ENCODE measurements at places on chromosomes 3 and 15. TPM values are rescaled to one million over a fixed set of nuclear protein-coding genes. Genes with fewer than 3 reads are reported as not detected.

GRCh38 chr3:30760040-30760695 lies 134.3 kb downstream of the GADL1 start:
- DNase-seq, result no peak

TLR9 gene
- total RNA-seq, result 0.25 TPM

CORO2B gene
- total RNA-seq, result 1.2 TPM

- no peak for DNase-seq
Measured at GRCh38 chr3:9117220-9117619, 132.2 kb downstream of the SRGAP3 start.

GRCh38 chr3:49410846-49411534 lies 786 bp downstream of the RHOA start:
- DNase-seq, result no peak

GRCh38 chr15:84973492-84974460 lies 7.9 kb upstream of the PDE8A start:
- no peak for DNase-seq

DNA sequence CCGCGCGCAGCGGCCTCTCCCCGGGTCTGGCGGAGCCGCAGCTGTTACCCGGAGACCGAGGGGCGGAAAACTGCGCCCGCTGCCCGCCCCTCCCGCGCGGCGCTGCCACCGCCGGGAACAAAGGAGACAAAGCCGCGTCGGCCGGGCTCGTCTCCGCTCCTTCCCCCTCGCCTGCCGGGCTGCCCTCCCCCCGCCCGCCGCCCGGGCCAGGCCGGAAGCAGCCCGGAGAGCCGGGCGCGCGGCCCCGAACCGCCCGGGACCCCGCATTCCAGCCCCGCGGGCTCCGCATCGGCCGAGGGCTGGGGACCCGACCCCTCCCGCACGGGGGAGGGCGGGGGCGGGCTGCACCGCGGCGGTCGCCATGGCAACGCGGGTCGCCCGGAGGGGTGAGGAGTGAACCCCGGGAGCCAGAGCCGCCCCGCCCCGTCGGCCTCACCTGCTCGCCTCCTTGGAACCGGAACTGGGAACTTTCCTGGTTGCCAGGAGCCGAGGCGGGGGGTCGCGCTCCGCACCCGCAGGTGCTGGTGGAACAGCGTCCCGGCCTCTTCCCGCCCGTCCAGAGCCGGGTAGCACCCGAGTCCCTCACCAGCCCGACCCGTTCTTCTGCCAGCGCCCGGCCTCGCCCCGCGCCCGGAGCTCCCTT lies 448 bp downstream of the PLXNB1 start:
- peak; percentile 83 for DNase-seq

DNA sequence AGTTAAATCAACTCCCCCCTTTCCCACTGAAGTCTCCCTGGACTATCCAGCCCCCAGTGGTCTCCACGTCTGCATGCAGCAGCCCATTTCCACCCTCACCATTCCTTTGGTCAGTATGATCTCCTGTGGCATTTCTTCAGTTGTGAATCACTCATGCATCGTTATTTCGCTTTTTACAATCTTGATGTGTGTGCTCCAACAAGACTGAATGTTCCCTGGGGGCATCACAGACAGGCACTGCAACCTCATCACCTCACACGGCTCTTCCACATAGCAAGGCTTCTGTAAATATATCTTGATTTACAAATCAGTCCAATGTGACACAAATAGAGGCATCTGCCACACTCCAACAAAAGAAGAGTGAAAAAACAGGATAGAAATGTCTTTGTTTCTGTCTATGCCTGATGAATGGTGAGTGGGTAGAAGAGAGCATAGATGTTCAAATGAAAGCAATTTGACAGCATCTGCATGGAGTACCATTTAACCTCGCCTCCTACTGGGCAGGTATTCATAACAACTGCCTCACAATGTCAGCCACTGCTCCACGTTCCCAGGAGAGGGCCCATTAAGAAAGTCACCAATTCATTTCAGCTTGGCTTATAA lies 5.2 kb downstream of the HEG1 start:
- DNase-seq, result no peak

GRCh38 chr3:3778641-3779270 lies 20.5 kb upstream of the LRRN1 start:
- DNase-seq, result no peak

CHRNA7 gene
- total RNA-seq, result 5.2 TPM

DNA sequence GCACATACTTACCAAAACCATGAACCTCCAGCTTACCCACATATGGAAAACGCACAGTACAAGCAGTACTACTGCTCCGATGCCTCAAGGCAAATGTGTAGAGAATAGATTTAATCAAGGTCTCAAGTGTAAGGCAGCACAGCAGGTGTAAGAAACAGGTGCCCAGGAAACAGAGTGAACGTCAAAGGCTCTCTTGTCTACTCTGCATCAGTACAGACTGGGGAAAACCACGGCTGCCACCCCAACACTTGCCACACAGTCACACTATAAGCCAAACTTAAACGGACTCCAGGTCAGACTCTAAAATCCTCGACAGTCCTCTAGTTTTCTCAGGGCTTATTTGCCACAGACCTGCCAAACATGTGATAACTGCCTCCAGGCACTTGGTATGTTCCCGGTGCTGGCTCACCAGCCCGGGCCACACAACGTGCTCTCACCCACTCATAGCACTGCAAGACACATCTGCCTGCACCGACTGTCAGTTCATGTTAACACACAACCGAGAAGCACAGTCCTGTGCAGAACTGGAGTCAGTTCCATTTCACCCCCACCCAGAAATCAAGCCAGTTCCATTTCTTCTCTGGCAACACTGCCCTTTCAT lies 30.6 kb downstream of the ABCC5 start:
- DNase-seq, result no peak

- DNase-seq, result no peak
Measured at GRCh38 chr15:92118162-92118935, 264.8 kb downstream of the SLCO3A1 start.

DNA sequence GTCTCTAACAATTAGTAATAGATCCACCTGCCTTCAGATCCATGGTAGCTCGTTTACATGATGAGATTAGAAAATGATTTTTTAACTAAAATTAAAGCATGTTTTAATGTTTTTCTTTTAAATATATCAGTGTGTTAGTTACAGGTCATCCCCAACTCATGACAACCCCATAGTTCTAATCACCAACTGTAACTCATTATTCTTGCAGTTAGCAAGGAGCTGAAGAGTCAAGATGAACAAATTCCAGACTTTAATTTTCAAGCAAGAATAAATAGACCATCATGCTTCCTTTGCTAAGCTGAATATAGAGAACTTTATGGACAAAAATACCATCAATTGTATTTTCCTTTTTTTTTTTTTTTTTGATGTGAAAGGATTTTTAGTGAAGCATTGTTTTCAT lies 101.1 kb downstream of the TOP2B start:
- no peak for DNase-seq

GRCh38 chr15:73387507-73388255 lies 18.9 kb upstream of the HCN4 start:
- DNase-seq, result no peak

- DNase-seq, result no peak
Measured at GRCh38 chr15:34993412-34993811, 5.3 kb upstream of the ZNF770 start.

JAGN1 gene
- total RNA-seq, result 43.7 TPM

DNA sequence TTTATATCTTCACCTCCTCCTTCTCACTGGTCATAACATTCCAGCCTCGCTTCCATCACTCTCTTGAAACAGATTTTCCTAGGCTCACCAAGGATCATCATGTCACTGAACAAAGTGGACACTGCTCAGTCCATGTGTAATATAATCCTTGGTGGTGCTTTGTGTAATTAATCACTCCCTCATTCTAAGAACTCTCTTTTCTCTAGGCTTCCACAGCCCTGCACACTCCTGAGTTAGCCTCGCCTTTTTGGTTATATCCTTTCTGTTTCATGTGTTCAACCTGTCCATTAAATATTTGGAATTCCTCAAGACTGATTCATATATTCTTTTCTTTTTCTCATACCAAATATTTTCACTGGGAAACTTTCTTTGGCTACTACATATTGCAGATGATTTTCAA lies 440.8 kb downstream of the PYDC2 start:
- no peak for DNase-seq

GRCh38 chr15:67033012-67033411 lies 32.4 kb upstream of the SMAD3 start:
- DNase-seq, result no peak

GRCh38 chr3:20573175-20573574 lies 387.2 kb upstream of the SGO1 start:
- no peak for DNase-seq

GRCh38 chr15:73845507-73845906 lies 27.9 kb upstream of the TBC1D21 start:
- no peak for DNase-seq

- DNase-seq, result no peak
Measured at GRCh38 chr3:20552605-20553275, 366.7 kb upstream of the SGO1 start.

THRB gene
- total RNA-seq, result 27.6 TPM

FAH gene
- 39.8 TPM for total RNA-seq

- no peak for DNase-seq
Measured at GRCh38 chr3:8338424-8338823, 163.2 kb upstream of the LMCD1 start.

RLBP1 gene
- not detected for total RNA-seq

TRH gene
- not detected for total RNA-seq

DNA sequence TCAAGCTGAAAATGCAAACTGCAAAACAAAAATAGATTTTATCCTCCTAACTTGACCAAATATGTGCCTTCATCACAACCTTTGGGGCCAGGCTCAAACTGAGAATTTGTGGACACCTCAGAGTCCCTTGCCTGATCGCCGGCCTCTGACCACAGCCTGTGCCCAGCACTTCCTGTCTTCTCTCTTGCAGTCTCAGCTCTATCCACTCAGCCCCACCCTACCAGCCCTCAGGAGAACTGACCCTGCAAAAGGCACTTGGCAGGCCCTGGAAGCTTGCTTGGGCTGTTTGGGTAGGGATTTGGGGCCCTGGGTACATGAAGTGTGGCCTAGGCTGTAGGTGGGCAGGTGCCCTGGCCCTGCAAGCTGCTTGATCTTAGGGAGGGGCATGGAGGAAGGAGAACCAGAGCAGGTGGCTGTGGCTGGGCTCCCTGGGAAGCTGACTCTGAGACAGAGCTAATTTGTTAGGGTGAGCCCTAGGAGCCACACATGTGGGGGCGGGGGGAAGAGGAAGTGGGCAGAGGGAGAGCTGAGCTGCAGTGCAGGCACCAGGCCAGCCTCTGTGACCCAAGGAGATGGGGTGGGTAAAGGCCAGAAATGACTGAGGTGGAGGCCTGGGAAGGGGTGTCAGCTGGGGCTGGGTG lies 8.6 kb downstream of the CLEC3B start:
- DNase-seq, result peak; percentile 62

CDHR4 gene
- total RNA-seq, result not detected

DNA sequence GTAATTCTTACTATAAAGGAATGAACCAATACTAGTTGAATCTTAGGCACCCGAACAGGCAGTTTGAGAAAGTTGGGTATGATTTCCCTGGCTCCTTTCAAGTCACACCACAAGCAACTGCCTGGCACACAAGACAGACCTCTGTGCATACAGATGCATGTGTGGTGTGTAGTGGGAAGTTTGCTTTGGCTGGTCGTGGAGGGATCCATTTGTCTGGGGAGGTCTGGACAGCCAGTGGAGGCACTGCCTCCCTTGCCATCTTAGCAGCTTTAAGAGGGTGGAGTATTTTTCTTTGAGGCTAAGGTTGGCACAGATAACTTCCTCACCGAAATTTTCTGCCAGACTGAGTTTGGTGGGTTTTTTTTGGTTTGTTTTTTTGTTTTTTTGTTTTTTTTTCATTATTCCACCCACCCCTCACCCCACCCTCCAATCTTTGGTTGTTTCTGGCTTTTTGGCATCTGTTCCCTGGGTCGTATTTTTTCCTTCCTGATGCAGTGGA lies 97.1 kb downstream of the TMEM212 start:
- DNase-seq, result no peak

CP gene
- total RNA-seq, result 7.1 TPM

- DNase-seq, result no peak
Measured at GRCh38 chr3:190585805-190586630, 72.1 kb downstream of the IL1RAP start.

- DNase-seq, result no peak
Measured at GRCh38 chr15:92128788-92129187, 264.9 kb upstream of the ST8SIA2 start.

DNA sequence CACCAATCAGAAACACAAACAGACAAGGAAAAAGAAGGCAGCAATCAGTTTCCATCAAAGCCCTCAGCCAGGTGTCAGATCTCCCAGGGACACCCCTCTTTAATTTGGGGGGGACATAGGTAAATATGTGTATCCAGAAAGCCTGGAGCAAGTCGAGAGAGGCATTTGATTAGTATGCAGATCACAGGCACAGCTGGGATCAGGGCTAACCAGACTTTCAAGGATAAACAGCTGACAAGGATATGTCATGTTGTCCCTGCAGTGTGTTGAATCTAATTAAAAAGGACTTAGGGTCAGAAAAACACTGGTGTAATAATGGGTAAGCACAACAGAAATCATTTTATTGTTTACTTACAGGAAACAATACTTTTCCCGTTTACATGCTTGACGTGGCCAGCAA lies 30.2 kb downstream of the NSMCE3 start:
- no peak for DNase-seq

GRCh38 chr3:177249203-177249602 lies 51.9 kb upstream of the TBL1XR1 start:
- DNase-seq, result peak; percentile 40

DNA sequence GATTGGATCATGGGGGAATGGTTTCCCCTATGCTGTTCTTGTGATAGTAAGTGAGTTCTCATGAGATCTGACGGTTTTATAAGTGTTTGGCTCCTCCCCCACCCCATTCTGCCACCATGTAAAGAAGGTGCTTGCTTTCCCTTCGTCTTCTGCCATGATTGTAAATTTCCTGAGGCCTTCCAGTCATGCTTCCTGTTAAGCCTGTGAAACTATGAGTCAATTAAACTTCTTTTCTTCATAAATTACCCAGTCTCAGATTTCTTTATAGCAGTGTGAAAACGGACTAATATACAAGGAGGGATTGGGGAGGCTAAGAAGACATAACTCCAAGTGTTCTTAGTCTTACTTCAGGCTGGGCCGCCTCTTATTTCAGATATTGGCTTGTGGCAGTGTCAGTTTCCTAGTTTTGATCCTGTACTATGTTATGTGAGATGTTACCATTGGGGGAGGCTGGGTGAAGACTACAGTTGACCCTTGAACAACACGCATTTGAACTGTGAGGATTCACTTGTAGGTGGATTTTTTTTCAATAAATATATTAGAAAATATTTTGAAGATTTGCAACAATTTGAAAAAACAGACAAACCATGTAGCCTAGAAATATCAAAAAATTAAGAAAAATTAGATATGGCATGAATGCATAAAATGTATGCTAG lies 44.9 kb downstream of the NMD3 start:
- DNase-seq, result no peak

MLF1 gene
- total RNA-seq, result 4.9 TPM

DNA sequence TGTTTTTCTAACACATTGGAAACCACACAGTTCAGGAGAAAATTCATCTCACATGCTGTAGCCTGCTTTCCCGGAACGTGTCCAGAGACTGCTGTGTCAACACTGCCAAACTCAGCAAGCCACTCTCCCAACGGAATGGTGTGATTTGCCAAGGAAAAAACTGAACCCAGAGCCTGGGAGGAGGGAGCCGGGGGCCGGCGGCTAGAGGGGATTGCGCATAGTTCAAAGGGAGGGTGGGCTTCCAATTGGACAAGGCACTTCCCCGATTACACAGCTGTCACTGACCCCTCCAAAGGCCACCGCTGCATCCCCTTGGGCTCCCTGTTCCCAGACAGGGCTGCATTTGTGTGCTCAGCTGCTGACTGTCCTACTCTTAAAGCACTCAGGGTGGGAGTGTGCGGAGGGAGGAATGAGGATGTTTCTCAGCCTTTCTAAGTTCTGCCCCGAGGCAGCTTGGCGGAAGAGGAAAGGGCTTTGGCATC lies 256.2 kb downstream of the ZNF621 start:
- no peak for DNase-seq

SCAANT1 gene
- total RNA-seq, result not detected
